ENCODE measurements at places on chromosomes 4 and X. TPM values are rescaled to one million over a fixed set of nuclear protein-coding genes. Genes with fewer than 3 reads are reported as not detected.

The RBMXL3 gene
- total RNA-seq, result not detected

The CSAG3 gene
- total RNA-seq, result not detected

The ACE2 gene
- 0.14 TPM for total RNA-seq

The MAGEA2B gene
- not detected for total RNA-seq

The GPR50 gene
- not detected for total RNA-seq

The SPATA18 gene
- total RNA-seq, result not detected

The XAGE1A gene
- total RNA-seq, result not detected

The HAND2 gene
- total RNA-seq, result not detected

The MND1 gene
- 6.9 TPM for total RNA-seq

The JCHAIN gene
- 1.1 TPM for total RNA-seq

The SLC9B1 gene
- 0.56 TPM for total RNA-seq

The PHKA2 gene
- total RNA-seq, result 14.1 TPM

The TCEAL6 gene
- total RNA-seq, result not detected

The MAGEA9B gene
- total RNA-seq, result not detected

The DMRTC1B gene
- total RNA-seq, result not detected

The ADAMTS3 gene
- total RNA-seq, result 0.15 TPM

The HPGD gene
- total RNA-seq, result 1.8 TPM

The ASB11 gene
- total RNA-seq, result not detected

The CACNA1F gene
- total RNA-seq, result 0.13 TPM

The UBE2D3 gene
- 575 TPM for total RNA-seq

The TREX2 gene
- 2.2 TPM for total RNA-seq

The RELL1 gene
- 7.7 TPM for total RNA-seq

The IL2RG gene
- 305 TPM for total RNA-seq

The AFAP1 gene
- total RNA-seq, result 13.1 TPM

The CT45A10 gene
- total RNA-seq, result not detected

The FAM184B gene
- 0.03 TPM for total RNA-seq

The TRO gene
- 2.8 TPM for total RNA-seq

The CHRNA9 gene
- total RNA-seq, result not detected

The CLNK gene
- total RNA-seq, result 0.11 TPM

The PRAF2 gene
- 10.5 TPM for total RNA-seq

The GRPEL1 gene
- 146 TPM for total RNA-seq

The SLC6A14 gene
- total RNA-seq, result 0.21 TPM

The PDE6B gene
- total RNA-seq, result 8.3 TPM

The PRKG2 gene
- total RNA-seq, result 0.05 TPM

The PDK3 gene
- total RNA-seq, result 12.6 TPM

The PNMA6F gene
- total RNA-seq, result not detected

The NPY2R gene
- total RNA-seq, result not detected

The LDB2 gene
- not detected for total RNA-seq

The GNPDA2 gene
- total RNA-seq, result 22.6 TPM

The NHSL2 gene
- 0.65 TPM for total RNA-seq

The IQCM gene
- not detected for total RNA-seq

The LAMP2 gene
- 37.2 TPM for total RNA-seq

The DGKK gene
- 0.05 TPM for total RNA-seq

The RAB9B gene
- 0.28 TPM for total RNA-seq

The GRID2 gene
- 0.22 TPM for total RNA-seq

The SRPK3 gene
- not detected for total RNA-seq

The LAGE3 gene
- 89.9 TPM for total RNA-seq

The TIGD4 gene
- 0.38 TPM for total RNA-seq

The MAGEA8 gene
- total RNA-seq, result not detected

The PFKFB1 gene
- 0.29 TPM for total RNA-seq

The GPR143 gene
- total RNA-seq, result not detected

The SUPT20HL1 gene
- not detected for total RNA-seq

The CCDC120 gene
- 4.2 TPM for total RNA-seq

The MSX1 gene
- not detected for total RNA-seq

The EPHA5 gene
- not detected for total RNA-seq
